Hematopoietic multipotent progenitor cell treated with erythropoietin and hydrocortisone succinate and interleukin-3 and kit ligand, for 6 days (in vitro differentiated cells): ENCODE measurements at places on chromosomes 2 and 18.

DNA sequence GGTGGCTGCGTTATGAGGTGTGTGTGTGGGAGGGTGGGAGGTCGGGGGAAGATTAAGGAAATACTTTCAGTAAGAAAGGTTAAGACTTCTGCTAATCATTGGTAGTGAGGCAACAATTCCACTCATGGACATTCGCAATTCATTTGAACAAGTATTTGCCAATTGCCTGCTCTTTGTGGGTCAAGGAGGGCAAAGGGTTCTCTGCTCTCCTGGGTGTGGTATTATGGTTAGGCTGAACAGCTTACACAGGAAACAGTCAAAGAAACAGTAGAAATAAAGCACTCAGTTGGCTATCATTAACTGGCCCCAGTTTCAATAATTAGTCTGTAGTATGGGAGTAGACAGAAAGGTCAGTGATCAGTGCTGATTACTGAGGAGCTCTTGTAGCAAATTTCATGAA is 357.0 kb upstream of the FANCL start:
- DNase-seq, result no peak

DNA sequence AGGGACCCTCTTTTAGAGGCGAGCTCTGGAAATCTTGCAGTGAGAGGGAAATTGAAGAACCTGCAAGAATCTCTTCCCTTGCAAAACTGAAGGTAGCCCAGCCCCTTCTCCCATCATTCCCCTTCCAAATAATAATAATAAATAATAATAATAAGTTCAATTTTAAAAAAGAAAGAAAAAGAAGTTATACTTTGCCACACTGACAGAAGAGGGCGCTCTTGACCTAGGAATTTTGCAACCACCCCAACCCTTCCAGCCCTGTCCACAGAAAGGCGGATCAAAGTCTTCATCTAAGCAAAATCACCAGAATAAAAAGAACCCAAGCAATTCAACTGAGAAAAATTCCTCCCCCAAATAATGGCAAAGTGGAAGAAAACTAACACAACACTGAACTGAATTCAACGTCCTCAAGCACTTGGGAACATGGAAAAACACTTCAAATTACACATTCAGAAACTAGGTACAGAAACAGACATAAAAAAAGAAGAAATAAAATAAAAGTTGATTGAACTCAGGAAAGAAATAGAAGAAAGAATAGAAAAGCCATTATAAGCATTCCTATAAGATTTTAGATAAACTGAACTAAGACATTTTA is 98.9 kb upstream of the GLS start:
- peak; percentile 84 for DNase-seq

DNA sequence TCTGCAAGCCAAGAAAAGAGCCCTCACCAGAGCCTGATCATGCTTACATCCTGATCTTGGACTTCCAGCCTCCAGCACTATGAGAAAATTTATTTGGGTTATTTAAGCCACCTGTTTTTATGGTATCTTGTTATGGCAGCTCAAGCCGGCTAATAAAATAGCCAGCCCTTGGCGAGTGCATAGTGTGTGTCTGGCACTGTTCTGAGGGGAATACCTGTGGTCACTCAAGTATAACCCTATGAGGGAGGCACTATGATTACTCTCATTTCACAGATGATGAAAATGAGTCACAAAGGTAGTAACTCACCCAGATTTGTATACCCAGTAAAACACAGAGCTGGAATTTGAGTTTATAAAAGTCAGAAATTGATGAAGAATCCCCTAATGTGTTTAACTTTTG is 556.9 kb upstream of the SETBP1 start:
- DNase-seq, result no peak

DNA sequence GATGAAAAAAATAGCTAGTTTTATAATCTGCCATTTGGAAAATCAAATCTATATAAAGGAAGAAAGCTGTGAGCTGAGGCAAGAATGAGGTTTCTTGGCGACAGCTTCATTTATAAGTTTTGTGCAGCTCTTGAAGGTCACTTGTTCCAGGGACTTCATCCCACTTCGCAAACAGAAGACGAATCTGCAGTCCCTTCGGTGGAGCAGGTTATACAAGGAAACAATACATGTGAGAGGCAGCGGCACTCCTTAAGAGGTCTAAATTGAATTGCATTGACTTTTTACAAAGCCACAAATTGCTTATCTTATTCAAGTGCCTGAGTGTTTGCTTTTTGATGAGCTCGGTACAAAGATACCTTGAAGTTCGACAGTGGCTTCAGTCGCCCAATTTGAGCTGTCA is 72.2 kb downstream of the C1QL2 start:
- no peak for DNase-seq

GRCh38 chr2:136253288-136254004 is 135.5 kb upstream of the CXCR4 start:
- DNase-seq, result no peak

DNA sequence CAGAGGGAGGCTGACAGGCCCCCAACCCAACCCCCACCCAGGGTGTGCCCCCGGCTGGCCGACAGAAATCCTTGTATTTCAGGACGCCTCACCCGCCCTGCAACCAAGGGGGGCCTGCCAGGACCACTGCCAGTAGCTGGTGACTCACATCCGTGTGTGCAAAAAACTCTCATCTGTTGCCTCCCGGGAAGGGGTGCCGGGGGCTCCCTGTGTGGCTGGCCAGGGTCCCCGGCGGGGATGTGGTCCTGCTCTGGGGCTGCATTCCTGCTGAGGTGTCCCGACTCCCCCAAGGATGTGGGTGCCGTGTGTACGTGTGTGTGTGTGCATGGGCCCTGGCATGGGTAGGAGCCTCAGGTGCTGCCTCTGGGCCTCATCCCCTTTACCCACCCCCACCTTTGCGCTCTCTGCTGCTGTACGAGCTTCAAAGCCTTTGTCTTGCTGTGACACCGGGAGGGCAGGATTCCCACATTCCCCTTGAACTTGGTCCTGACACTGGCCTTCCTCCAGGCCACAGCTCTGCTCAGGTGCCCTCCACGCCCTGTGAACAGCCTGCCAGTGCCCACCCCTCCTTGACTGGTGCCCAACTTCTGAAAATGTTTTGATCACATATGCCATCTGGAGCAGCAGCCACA is 226.3 kb upstream of the HDAC4 start:
- DNase-seq, result no peak

DNA sequence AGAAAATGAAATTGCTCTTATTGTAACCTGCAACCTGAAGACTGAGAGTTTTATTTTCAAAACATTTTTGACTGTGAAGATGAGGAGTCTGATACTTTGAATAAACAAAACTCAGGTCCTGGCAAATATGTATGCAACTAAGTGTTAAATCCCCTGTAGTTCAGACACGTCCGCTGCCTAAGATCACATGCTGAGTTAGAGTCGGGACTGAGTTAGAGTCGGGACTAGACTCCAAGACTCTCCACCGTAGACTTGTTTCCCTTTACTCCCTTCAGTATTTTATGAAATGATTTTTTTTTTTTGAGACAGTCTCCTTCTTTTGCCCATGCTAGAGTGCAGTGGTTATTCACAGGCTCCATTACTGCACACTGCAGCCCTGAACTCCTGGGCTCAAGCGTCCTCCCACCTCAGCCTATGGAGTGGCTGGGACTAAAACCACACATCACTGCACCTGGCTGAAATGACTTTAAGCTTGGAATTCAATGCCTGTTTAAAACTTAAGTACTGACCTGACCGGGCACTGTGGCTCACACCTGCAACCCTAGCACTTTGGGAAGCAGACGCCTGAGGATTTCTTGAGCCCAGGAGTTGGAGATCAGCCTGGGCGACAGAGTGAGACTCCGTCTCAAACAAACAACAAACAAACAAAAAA is 28.0 kb upstream of the PMAIP1 start:
- no peak for DNase-seq

- DNase-seq, result no peak
Observed at GRCh38 chr18:71831039-71831438, 713.1 kb downstream of the CBLN2 start.

GRCh38 chr2:21042958-21043743 is 722 bp downstream of the APOB start:
- peak; percentile 67 for DNase-seq

GRCh38 chr2:144826105-144826504 is 306.2 kb upstream of the ZEB2 start:
- peak; percentile 10 for DNase-seq

- DNase-seq, result peak; percentile 32
Observed at GRCh38 chr18:49757513-49758262, 55.6 kb downstream of the ACAA2 start.

- DNase-seq, result peak; percentile 89
Observed at GRCh38 chr2:152497481-152498052, 162.6 kb downstream of the FMNL2 start.

DNA sequence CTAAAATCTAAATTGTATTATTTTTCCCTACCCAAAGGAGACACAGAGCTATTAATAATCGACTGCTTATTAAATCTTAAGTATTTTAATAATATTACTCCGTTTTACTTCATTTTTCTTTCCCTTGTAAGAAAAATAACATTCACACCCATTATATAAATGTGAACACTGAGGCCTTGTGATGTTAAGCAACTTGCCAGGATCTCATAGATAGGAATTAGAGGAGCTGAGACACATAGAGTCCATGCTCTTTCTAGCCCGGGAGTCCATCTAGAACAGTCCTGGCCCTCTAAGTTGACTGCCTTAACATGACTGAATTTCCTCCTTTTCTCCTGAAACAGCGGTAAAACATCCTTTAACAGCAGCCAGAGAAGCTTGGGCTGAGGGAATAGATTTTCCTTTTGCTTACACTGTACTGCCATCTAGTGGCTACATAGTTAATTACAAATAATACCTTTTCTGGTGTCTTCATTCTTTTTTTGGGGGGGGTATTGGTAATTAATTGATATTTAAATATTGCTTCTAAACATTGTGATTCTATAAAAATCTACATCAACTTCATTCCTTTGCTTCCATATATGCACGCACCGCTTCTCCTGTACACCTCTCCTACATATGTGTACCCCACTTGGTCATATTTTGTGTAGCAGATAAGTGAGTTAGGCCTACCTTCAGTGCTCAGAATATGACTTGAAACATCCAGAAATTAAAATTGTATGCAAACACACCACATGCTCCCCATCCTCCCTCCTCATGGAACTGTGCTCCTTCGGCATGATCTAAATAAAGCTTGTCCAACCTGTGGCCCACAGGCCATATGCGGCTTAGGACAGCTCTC is 125.8 kb upstream of the HNMT start:
- DNase-seq, result peak; percentile 67

DNA sequence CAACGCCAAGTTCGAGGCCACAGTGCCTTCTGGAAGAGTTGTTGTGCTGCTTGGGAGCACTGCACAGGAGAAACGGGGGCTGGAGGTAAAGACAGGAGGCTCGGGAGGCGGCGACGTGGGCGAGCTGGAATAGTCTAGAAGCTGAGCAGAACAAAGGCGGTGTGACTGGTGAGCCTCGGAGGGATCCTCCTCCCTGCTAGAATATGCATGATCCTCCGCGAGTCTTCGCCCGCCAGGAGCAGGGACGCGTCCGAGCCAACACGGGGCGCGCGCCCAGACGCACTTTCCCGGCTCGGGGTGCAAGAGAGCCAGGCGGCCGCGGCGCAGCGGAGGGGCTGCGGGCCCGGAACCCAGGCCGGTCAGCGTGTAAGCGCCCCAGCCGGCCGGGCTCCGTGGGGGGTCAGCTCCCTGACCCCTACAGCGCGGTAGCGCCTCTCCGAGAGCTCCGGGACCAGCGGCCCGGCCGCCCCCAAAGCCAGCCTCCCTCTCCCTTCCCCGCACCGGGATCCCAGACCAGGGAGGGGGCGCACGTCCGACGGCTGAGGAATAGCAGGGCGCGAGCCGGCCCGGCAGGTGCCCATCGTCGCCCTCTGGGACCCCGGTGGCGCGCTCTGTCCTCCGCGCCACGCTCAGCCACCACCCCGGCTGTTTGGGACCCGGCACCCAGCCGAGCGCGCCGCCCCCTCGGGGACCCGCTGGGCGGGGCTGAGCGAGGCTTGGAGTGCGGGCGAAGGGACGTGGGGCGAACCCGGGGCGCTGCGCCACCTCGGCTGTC is 62.5 kb downstream of the GNAL start:
- DNase-seq, result no peak

- no peak for DNase-seq
Observed at GRCh38 chr2:31256611-31257382, 22.8 kb downstream of the EHD3 start.

GRCh38 chr2:26970928-26971627 is 641 bp downstream of the MAPRE3 start:
- DNase-seq, result peak; percentile 25
